MM.1S (cell line): ENCODE measurements at places on chromosomes 13 and 19.

- DNase-seq: no peak
Measured at GRCh38 chr19:35162471-35163326, 8.2 kb downstream of the FXYD5 start.

DNA sequence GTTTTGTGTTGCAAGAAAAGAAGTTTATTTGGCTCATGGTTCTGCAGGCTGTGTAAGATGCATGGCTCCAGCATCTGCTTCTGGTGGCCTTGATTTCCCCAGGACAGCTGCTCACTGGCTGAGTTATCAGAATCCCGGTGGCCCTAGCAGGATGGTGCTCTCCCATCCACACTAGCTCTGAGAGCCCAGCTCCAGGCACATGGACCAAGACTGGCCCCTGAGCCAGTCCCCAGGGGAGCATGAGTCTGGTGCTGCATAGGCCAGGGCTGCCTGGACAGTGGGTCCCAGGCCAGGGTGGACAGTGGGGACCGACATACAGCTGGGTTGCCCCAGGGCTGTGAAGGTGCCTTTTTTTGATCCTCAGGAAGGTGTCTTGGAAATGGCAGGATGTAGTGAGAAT is 10.4 kb downstream of the ADGRE2 start:
- DNase-seq: no peak

- DNase-seq: no peak
Measured at GRCh38 chr13:55230570-55230908, 1910.2 kb upstream of the PRR20A start.

DNA sequence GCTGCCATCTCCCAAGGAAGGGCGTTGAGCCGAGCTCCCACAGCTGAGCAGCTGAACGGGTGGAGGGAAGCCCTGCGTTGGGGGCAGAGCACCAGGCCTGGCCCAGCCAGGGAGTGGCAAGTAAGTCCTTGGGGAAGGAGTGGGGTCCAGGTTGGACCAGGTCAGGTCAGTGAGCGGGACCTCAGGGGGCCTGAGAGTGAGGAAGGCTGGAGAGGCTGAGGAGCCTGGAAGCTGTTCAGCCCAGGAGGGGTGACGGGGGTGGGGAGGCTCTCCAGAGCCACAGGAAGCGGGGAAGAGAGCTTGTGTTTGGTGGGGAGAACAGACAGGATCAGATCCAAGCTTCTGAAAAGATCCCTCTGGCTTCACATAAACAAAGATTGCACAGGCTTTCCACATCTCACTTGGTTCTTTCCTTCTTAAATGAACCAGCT is 55.4 kb upstream of the ATP12A start:
- no peak for DNase-seq

GRCh38 chr19:3196064-3196932 is 10.6 kb downstream of the NCLN start:
- DNase-seq: no peak

DNA sequence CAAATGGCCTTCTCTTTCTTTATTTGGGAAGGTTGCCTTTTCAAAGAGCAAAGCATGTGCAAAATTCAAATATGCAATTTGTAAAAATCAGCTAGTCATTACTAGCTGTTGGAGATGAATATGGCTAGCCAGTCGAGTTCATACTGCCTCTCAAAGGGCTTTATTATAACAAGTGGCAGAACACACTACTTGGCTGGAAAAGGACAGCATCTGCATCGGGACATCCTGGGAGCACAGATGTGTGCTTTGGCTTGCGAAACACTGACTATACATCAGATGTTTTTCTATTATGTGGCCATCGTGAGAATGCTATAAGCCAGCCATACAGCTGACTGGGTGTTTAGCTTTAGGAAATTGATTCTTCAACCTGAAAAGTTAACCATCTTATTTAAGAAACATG is 424.2 kb downstream of the KCTD12 start:
- DNase-seq: no peak

GRCh38 chr13:27704681-27705080 is 83.0 kb downstream of the POLR1D start:
- peak; percentile 59 for DNase-seq

DNA sequence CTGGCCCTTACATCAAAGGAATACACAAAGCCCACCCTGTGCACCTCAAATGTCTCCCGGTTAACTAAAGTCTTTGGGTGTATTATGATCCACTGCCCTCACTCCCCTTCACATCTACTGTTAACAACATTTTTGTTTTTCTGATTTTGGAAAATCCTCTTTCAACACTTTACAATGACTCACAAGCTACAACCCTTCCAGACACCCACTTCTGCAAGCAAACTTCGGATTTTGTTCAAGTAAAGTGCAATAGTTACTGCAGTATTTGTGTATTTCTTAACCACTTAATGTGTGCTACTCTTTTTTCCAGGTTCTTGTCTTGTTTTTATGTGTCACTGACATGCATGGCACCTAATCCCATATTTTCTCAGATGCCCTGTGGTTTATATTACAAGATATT is 101.1 kb downstream of the EDNRB start:
- no peak for DNase-seq

GRCh38 chr19:45865269-45865948 is 1.3 kb downstream of the FOXA3 start:
- no peak for DNase-seq

GRCh38 chr19:42397263-42398166 is 7.4 kb upstream of the CNFN start:
- no peak for DNase-seq

DNA sequence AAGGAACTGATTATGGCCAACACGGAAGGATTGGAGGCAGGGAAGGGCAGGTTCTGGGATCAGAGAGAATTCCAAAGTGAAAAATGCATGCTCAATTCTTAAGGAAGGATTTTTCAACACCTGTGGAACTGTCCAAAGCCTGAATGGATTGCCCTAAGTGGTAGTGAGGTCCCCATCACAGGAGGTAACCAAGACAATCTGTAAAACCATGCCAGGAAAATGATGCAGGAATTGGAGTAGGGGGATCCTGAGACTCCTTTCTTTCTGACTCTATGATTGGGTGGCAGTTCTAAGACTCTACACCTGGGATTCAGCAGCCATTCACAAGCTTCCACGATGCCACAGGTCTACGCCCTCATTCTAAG is 56.5 kb upstream of the ZNRF4 start:
- DNase-seq: no peak

DNA sequence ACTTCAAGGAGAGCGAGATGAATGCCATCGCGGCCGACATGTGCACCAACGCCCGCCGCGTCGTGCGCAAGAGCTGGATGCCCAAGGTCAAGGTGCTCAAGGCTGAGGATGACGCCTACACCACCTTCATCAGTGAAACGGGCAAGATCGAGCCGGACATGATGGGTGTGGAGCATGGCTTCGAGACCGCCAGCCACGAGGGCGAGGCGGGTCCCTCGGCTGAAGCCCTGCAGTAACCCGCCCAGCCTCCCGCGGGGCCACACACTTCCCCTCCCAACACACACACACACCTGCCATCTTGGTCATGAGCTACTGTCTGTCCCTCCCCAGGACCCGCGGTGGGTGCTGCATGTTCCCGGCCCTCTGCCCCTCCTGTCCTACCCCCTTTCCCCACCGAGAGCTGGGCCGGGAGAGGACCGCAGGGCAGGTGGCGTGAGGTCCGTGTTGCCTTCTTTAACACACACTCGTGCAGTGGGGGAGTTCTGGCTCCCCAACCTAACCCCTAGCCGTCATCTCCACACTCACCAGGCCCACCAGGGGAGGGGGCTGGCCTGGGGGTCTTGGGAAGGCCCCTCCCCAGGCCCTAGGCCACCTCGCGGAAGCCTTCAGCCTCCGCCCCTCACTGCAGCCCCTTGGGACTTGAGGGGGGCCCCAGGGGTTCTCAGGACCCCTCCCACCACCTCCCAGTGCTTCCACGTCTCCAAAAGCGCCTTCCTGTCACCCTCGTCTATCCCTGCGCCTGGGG is 11.8 kb downstream of the STX10 start:
- DNase-seq: no peak

- DNase-seq: peak; percentile 74
Measured at GRCh38 chr13:52850396-52851136, 2.1 kb upstream of the PCDH8 start.
